ENCODE measurements at places on chromosomes 6 and 20. TPM values are rescaled to one million over a fixed set of nuclear protein-coding genes. Genes with fewer than 3 reads are reported as not detected.

The SIRPB1 gene
- total RNA-seq = 5.7 TPM

The ESR1 gene
- total RNA-seq = 0.47 TPM

The BPIFA1 gene
- not detected for total RNA-seq

The DEFB114 gene
- total RNA-seq = not detected

GRCh38 chr6:143333749-143334520, 116.6 kb downstream of the ADAT2 start:
- no peak overlapping the region for H3K27ac ChIP-seq
- no peak for DNase-seq
- no peaks in the 10 kb centered on the region for H3K27me3 ChIP-seq
- no peaks in the 10 kb centered on the region for H3K4me1 ChIP-seq

- H3K4me1 ChIP-seq = no peaks in the 10 kb centered on the region
- no peak overlapping the region for H3K27ac ChIP-seq
- no peak overlapping the region for H3K4me3 ChIP-seq
- DNase-seq = no peak
Observed at GRCh38 chr20:61819921-61820825, 245.5 kb downstream of the TAF4 start.

DNA sequence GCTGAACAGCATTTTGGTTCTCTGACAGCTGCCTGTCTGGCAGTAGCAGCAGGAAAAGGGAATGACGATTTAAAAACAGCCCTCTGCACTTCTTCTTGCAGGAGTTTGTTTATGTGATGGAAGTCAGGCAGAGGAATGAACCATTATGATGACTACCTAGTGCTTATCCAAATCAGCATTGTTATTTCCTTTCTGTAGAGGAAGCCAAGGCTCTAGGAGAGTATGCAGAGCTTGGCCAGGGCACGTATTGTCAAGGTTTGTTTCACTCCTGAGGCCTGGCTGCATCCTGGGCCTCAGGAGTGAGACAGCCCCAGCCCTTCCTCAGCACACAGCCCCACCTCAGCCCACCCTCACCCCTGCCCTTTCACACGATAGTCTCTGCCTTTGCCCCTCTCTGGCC, 68.5 kb downstream of the FAM229B start:
- H3K36me3 ChIP-seq = peaks cover 29% of the 10 kb centered on the region
- peaks cover 13% of the 10 kb centered on the region for H3K4me1 ChIP-seq
- DNase-seq = no peak
- peak overlapping the region; percentile 18 for H3K27ac ChIP-seq
- no peak overlapping the region for H3K4me3 ChIP-seq

GRCh38 chr6:89310929-89311328, 4.2 kb downstream of the GABRR2 start:
- no peak overlapping the region for H3K27ac ChIP-seq
- no peak for DNase-seq
- H3K36me3 ChIP-seq = no peaks in the 10 kb centered on the region

DNA sequence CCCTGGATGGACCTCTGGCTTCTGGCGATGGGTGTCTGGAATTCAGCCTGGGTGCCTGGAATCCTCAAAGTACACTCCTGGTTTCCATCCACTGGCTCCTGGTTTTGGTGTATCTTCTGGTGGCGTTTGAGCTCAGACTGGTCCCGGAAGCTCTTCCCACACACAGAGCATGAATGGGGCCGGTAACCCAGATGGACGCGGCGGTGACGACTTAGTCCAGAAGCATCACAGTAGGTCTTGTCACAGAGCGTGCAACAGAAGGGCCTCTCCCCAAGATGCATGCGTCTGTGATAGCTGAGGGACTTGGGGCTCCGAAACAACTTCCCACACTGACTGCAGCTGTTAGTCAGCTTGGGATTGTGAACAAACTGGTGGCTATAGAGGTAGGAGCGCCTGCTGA, 7.8 kb downstream of the ZFP57 start:
- no peak overlapping the region for H3K27ac ChIP-seq
- DNase-seq = no peak
- no peaks in the 10 kb centered on the region for H3K36me3 ChIP-seq

DNA sequence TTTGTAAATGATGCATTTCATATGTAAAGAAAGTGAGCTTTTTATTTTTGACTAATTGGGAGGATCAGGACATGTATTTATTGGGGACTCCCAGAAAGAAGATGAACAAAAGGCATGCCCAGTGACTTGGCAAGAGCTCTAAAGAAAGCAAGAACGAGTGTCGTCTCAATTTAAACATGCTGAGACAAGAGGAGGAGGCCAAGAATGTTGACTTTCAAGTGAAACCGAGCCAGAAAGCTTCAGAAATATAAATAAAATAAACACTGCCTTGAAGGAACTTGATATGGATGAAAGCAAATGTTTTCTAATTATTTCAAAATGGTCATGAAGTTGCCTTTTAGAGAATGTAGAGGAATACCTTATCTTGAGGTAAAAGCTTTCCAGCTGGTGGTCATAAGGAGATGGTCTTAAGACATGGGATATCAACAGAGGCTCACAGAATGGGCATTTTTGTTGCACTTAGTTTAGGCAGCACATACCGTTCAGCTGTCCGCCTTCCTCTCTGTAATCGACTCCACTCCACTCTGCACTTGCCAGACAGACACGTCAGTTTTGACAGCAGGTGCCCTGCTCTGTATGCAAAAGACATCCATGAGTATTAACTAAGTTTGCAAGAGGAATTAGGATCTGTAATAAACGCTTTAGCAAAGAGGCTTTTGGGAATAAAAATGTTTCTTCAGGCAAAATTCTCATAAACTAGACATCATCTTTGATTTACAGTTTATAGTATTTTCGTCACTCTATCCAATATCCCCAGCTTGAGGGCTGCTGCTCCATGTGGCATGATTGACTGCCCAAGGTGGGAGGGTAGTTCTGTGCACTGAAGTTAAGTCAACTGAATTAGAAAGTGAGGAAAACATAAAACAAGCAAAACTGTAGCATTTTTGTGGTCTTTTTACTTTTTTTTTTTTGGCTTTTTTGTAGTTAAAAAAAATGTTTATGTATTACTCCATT, 613.1 kb downstream of the PKHD1 start:
- H3K4me1 ChIP-seq = no peaks in the 10 kb centered on the region
- H3K27ac ChIP-seq = no peak overlapping the region
- DNase-seq = no peak
- H3K36me3 ChIP-seq = no peaks in the 10 kb centered on the region
- no peaks in the 10 kb centered on the region for H3K27me3 ChIP-seq

Data from right atrium auricular region (tissue), 2 donors.